Activated CD4-positive, CD25-positive, alpha-beta regulatory T cell (primary cell): ENCODE measurements at places on chromosomes 1 and 21.

GRCh38 chr1:244998717-244999346, 134.5 kb upstream of the HNRNPU start:
- no peak for DNase-seq

DNA sequence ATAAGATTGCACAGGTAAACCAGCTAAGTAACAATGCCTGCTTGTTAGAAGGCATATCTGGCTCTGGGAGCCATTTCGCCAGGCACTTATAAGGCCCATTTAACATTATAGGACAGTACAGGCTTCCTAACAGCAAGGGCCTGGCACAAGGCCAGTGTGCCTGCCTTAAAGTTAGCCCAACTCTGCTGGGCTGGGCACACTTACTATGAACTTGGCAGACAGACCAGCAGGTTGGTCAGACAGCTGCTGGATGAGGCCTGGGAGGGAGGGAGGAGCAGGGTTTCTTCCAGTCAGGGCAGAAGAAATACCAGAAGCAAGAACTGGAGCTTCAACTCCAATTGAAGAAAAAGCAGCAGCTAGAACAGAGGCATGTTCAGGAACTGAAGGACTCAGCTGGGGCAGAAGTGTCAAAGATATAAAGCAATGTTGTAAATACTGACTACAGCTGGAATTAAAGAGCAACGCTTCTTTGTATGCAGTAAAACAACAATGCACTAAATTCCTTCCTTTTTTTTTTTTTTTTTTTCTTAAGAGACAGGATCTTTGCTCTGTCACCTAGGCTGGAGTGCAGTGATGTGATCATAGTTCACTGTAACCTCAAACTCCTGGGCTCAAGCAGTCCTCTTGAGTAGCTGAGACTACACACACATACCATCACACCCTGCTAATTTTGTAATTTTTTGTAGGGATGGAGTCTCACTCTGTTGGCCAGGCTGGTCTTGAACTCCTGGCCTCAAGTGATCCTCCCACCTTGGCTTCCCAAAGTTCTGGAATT, 4.9 kb downstream of the CACHD1 start:
- DNase-seq: no peak

- DNase-seq: no peak
Measured at GRCh38 chr1:209685821-209686220, 10.6 kb downstream of the G0S2 start.

- DNase-seq: no peak
Measured at GRCh38 chr1:22118291-22118992, 24.5 kb downstream of the WNT4 start.

DNA sequence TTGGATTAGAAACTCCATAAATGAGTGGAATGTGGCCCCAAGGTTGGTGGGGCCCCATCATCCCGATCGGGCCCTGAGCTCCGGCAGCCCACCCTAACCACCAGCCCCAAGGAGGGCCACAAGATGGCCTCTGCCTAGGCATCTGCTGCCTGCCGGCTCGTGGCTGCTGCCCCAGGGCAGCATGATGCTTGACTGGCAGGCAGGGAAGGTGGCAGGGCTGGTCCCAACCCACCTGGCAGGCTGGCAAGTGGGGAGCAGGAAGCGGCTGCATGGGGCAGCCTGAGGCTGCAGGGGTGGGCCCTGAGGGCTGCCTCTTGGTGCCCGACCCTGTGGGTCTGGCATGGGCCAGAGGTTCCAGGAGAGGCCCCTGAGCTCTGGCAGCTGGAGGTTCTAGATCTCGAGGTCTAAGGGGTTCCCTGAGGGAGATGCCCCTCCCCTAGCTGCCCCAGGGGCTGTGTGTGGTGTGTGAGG, 760 bp upstream of the GJC2 start:
- no peak for DNase-seq

DNA sequence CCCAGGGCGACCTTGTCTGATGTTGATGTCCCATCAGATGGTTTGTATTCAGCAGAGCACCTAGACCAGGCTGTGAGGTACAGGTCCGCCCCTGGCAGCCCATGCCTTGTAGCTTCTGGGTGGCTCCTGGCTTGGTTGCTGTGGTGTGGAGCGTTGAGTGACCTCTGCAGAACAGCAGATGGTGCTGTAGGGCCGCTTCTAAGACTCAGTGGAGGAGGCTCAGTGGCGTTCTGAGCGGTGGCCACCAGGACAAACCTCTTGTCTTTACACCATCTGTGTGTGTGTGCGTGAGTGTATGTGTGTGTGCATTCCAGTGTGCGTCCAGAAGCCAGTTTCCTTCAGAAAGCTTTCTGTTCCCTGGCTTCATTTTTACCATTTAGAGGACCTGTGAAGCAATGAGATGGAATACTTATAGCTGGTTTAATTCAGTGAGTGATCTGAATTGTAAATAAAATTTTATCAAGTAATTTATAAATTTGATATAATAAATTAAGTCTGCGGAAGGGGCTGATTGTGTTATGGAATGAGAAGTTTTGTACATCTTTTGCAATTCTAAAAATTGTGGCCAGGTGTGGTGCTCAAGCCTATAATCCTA, 66.1 kb downstream of the ADARB1 start:
- no peak for DNase-seq

DNA sequence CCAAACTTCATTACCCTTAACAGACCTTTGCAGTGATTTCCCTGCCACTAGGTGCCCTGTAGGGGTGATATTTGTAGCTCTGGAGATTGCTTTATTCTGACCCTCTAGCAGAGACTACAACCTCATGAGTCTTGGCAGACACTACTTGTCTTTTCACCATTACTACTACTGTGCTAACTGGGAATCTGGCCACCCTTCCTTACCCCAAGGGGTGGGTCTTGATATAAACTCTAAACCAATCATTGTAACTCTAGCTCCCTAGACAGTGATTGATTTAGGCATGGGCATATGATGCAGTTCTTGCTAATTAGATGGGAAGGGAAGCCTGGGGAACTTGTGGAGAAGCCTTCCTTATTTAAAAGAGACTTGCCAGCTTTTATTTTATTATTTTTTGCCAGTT, 3.9 kb downstream of the KPNA6 start:
- DNase-seq: no peak

DNA sequence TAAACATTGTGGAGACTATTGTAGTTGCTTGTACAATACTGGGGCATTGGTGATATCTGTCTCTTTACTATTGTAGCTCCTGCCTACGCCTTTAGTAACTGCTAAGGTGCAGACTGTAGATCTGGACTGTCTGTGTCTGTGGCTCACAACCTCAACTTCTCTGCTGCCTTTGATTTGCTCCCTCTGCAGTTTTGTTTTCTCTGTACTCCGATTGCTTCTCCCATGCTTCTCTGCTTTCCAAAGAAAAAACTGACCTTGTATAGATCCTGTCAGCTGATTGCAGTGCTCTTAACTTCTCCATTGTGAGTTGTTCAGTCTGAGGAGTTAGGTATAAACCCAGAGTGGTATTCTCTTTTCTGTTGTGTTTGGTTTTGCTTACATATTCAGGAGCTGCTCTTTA, 15.3 kb downstream of the MAGI3 start:
- no peak for DNase-seq

DNA sequence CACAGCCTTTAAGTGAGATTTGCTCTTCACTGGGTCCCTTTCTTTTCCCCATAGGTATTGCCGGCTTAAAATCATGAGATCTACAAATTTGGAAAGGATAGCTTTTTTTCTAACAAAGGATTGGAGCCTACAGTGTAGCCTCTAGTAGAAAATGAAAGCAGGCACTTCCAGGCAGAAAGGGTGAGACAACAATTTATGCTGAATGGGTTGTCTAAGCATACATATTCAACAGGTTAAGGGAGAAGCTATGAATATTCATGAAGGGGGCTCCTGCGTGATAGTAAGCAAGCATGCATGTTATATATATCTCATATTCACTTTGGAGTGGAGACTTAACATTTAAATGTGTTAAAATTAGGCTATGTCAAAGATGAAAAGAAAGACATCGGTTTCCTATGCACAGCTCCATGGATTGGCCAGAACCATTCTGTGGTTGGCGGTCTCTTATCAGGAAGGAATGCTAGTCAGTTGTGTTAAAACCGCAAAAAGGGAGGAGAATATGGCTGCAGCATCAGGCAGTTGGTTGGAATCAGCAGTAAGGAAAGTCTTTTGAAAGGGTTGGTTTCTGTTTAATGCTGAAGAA, 66.0 kb downstream of the VCAM1 start:
- DNase-seq: no peak

GRCh38 chr1:69833536-69833935, 265.8 kb downstream of the LRRC7 start:
- DNase-seq: no peak

DNA sequence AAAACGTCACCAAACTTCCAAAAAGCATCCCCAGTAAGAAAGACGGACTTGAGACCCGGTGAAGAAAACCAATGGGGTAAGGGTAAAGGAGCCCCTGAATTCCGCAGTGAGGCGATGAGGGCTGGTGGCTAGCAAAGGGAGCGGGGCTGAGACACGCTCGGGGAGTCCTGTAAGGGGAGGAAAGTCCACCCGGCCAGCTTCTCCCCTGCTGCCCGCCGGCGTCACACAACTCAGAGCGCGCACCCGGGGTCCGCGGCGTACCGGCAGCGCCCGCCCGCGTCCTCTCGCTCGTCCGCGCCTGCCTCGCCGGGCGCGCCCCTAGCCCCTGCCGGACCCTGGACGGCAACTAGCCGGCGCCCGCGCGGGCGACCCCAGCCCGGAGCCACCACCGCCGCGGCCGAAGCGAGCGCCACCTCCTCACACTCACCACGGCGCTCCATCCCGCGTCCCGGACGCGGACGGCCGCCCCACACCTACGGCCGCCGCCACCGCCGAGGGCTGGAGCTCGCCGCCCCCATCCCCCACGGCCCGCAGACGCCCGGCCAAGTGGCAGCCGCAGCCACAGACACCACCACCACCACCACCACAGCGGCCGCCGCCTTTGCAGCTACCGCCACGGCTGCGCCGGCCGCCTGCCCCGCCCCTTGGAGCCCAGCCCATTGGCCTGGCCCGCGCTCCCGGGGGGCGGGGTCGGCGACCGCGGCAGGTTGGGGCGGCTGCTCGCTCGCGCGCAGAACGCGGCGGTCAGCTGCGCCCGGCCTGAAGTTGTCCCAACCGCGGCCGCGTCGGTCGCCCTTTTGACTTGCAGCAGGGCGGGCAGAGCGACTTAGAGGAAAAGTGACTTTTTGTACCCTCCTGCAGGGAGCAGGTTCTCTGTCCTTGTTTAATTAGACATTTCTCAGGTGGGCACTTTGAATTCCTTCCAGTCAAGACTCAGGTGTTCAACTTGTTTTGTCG, 10.0 kb upstream of the ARHGAP29 start:
- no peak for DNase-seq
